Psoas muscle (tissue), 8 donors: ENCODE measurements at places on chromosomes 13 and 19.

- no peak for DNase-seq
Observed at GRCh38 chr13:28601581-28601980, 57.3 kb upstream of the POMP start.

DNA sequence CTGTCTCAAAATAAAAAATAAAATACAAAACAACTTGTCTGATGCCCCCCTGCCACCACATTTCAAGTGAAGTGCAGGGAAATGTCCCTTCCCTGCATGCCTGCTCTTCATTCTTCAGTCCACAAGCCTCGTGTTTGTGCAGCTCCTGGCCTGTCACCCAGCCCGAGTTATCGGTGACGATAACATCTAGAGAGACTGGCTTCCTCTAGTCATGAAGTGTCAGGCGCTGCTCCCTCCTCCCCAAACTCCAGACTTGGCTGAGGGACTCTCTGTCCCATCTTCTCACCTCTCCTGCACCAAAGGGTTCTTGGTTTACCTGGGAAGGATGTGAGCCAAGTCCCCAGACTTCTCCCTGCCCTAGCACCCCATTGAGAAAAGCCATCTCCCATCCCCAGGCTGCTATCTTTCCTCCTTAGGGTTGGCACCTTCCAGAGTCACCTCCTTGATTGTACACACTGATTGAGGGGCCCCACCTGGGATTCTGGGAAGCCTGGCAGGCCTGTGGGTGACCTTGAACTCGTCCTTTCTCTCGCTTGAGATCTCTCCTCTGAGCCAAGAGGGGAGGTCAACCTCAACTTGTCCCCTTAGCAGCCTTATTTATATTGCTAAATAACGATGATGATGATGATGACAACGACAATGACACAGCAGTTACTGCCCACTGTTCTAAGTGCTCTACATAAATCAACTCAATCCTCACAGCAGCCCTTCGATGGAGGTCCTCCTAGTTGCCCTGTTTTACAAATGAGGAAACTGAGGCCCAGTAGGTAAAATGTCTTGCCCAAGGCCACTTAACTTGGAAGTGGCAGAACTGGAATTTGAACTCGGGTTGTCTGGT lies 13.1 kb upstream of the PLAUR start:
- no peak for DNase-seq

DNA sequence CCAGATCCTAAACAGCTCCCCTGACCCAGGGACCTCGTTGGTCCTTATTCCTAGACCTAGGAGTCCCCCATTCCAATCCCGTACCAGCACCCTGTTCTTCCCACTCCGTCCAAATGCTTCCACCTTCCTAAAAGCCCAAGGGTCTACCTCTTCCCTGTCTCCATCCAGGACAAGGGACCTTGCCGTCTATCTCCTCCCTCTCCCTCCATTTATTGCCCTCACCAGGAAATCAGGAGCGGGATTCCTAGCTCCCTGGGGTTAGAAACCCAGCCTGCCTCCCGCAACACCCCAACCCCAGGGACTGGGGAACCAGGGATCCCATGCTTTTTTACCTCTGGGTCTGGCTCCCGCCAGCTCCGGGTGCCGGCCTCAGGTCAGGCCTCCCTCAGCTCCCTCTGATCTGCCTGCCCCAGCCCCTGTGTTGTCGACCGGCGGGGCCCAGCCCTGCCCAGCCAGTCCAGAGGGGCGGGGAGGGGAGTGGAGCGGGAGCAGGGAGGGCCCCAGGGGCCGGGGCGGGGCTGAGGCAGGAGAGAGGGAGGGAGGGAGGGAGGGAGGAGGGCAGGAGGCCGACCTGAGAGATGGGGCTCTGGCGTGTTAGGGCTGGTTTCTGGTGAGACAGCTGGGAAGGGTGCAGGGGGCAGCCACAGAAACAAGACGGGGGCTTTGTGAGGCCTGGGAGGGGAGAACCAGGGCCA lies at the start of gene B3GNT8:
B3GNT8 (minus strand) TSS at position 423 of the 695 bp plus-strand sequence. CDS start 596 bp downstream, outside the sequence.
- DNase-seq, result peak; percentile 86

DNA sequence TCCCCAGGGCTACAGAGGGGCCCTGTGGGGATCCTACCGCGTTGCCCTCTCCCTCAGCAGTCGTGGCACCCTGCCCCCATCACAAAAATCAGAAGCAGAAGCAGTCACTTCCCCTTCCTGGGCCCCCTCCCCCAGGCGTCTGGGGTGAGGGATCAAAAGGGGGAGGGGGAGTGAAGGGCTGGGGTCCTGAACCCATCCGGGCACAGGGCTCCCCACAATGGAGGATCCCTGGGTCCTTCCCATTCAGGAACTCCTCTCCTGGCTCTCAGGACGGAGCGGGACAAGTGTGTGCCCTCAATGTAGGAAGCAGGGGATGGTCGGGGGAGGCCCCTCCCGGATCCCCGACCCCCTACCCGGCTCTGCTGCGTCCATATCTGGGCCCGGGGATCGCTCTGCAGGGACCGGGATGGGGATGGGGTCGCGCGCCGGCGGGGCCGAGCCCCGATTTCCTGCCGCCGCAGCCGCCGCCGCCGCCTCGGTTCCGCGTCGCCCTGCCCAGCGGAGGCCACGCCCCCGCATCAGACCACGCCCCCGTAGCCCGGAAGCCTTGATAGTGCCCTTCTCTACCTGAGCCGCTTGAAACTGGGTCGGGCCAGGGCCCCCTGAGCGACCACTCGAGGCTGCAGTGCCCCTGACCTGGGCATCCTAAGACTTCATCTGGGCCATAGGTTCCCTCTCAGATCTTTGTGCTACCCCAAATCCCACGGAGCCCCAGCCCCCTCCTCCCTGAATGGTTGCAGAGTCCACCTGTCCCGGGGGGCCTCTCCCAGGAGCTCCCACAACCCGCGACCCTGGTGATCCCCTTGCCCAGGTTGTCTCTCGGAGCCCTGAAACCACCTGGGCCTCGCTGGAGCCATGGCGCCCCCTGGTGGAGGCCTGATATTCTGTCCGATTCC lies at the start of gene GMIP:
GMIP (minus strand) TSS at position 500 of the 896 bp plus-strand sequence; CDS start at position 372, 128 bp downstream.
- peak; percentile 82 for DNase-seq

- no peak for DNase-seq
Observed at GRCh38 chr13:91595677-91596076, 197.3 kb downstream of the GPC5 start.
